ENCODE measurements at places on chromosomes 13 and 19.

DNA sequence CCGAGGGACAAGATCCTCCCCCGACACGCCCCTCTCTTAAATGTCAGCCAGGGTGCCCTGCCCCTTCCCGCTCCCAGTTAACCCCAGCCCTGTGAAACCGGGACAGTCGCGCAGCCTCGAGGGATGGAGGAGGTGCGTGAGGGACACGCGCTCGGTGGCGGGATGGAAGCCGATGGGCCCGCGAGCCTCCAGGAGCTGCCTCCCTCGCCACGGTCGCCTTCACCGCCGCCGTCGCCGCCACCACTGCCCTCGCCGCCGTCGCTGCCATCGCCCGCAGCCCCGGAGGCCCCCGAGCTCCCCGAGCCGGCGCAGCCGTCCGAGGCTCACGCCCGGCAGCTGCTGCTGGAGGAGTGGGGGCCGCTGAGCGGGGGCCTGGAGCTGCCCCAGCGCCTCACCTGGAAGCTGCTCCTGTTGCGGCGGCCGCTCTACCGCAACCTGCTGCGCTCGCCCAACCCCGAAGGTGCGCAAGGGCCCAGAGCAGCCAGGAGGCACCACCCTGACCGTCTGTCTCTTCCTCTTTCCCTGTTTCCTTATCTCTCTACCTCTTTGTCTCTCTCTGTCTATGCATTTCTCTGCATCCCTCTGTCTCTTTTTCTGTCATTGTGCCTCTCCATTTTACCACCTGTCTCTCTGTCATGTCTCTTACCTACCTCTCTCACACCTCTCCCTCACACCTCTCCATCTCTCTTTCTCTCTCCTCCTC, at the start of gene NCCRP1:
NCCRP1 (plus strand) TSS at position 105 of the 703 bp plus-strand sequence; CDS start at position 124, 19 bp downstream.
- no peak for DNase-seq

DNA sequence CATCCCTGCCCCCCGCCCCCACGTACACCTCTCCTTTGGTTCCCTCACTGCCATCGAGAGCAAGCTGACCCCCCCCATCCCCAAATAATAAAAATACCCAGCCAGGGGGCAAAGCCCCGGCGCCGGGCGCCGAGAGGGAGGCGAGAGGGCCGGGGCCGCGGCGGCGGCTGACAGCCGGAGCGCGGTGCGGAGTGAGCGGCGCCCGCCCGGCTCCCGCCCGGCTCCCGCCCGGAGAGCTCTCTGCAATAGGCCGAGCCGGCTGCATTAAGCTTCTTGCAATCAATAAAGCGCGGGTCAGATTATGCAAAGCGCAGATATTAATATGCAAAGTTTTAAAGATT, 40.9 kb downstream of the DEDD2 start:
- no peak for DNase-seq

DNA sequence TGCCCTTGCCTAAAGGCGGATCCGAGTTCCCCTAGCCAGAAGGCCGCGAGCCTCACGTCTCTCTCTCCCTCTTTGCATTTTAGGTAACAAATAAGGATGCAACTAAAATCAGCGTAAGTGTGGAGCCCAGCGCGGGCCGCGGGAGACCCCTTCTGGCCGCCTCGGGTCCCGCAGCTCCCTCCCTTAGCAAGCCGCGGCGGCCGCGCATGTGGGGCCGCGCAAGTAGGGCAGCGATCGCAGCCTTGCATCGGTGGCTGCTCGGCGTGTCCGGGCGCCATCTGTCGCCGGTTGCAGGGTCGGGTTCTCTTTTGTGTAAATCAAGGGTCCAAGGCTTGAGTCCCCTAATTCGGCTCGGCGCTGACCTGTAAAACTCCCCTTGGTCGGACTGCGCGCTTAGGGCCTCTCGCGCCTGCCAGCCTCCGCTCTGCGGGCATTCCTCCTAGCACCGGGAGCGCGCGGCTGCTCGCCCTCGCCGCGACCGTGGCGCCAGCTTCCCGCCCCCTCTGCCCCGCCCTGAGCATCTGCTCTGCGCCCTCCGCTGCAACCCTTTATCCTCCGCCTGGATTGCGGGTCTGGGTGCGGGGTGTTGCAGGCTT, 2.7 kb downstream of the VSTM2B start:
- no peak for DNase-seq

GRCh38 chr19:2081873-2082810, 14.0 kb downstream of the MOB3A start:
- DNase-seq, result no peak

- DNase-seq, result no peak
These were observed 3.7 kb downstream of the HRC start for GRCh38 chr19:49151267-49152118.

DNA sequence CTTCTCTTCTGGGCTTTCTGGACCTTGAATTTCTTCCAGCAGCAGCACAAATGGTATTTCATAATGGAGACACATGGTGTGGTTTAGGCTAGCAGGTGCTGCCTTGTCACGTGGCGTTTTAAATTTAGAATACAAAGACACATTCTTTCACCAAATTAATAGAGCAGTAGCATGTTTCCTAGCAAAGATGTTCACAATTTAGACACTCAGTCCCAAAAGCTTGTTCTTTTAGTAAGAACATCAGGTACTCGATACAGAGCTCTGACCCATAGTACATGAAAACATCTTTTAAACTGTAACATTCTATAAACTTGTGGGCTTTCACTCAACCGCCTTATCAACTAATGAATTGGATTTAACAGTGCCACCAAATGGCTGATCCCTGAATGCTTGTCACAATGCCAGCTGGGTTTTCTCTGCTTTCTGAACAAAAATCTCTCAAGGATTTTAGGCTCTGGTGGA, 290.1 kb downstream of the DCLK1 start:
- DNase-seq, result no peak

- DNase-seq, result no peak
These were observed 10.9 kb downstream of the PEG3 start for GRCh38 chr19:56829596-56829995.

DNA sequence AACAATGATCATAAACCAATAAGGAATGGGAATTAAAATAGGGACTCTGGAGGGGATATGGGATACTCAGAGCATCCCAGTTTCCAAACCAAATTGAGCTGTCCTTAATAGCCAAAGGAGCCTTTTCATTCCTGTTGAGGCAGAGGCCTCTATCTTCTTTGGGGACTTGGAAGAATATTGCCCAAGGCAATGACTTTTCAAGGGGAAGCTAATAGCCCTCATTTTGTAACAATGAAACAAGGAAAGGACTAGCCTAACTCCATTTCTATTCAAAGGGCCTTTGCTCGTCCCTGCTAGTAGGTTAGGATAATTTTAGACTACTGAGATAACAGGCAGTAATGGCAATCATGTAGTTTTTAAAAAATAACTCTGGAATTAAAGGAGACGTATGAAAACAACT, 789.8 kb upstream of the SLITRK5 start:
- DNase-seq, result no peak

- no peak for DNase-seq
These were observed 57.2 kb downstream of the AP1M1 start for GRCh38 chr19:16254851-16255408.

DNA sequence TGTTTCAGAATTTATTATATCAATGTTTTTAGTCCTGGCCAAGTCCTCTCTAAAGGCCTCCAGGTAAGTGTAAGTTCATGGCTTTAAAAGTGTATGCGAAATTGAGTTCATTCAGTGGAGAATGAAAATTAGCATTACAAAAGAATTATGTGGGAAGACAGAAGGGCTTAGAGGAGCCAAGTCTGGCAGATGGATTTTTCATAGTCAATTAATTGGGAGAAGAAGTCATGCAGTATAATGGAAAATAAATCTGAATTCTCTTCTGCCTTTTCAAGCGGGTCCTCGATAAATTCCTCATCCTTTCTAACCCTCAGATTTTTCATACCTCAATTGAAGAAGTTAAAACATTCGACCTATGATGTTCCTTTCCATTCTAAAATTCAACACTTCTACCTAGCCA, 394.2 kb downstream of the ITGBL1 start:
- no peak for DNase-seq

GRCh38 chr13:106958621-106959048, 390.7 kb upstream of the ARGLU1 start:
- no peak for DNase-seq

DNA sequence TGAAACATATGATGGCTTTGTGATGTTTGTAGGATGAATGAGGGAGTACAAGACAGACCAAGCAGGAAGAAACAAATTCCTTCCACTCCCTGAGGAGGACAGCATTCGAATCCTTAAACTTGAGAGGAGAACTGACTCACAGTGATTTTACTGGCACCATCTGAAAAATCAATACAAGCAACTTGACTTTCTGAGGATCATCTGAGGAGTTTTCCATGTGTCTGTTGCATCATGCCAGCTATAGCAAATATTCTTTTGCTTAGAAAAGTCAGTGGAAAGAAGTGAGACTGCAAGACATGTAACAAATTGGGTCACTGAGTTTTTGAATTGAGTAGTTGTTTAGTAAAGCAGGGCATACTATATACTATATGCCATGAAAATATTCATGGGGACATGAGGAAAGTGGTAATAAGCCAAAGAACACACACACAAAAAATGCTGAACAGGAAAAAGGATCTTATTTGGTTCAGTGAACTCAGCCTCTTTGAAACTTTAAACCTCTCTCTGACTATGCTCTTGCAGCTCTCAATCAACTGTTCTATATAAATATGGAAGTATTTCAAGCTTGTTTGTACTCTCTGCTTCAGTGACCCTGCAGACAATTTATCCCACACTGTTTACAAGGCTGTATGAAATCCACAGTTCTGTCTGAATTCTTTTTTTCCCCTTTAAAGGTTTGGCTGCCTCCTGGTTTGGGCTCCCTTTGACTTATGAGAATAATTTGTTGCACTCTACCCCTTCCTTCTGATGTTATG, 35.5 kb downstream of the SERTM1 start:
- DNase-seq, result no peak

DNA sequence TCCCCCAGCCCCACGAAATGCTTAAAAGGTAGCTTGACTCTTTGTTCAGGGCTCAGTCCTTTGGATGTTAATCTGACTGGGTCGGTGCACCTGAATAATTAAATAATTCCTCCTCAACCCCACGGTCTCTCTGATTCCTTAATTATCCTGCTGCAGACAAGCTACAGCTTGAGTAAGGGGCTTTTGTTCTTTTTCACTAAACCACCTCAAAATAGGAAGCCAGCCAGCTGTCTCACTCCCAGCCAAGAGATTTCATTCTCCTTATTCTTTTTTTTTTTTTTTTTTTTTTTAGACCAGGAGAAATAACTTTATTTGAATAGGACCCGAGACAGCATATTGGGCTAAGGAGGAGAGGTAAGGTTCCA, 7.9 kb upstream of the FCGBP start:
- no peak for DNase-seq

GRCh38 chr13:74206061-74206561, 71.9 kb upstream of the KLF12 start:
- peak; percentile 24 for DNase-seq

DNA sequence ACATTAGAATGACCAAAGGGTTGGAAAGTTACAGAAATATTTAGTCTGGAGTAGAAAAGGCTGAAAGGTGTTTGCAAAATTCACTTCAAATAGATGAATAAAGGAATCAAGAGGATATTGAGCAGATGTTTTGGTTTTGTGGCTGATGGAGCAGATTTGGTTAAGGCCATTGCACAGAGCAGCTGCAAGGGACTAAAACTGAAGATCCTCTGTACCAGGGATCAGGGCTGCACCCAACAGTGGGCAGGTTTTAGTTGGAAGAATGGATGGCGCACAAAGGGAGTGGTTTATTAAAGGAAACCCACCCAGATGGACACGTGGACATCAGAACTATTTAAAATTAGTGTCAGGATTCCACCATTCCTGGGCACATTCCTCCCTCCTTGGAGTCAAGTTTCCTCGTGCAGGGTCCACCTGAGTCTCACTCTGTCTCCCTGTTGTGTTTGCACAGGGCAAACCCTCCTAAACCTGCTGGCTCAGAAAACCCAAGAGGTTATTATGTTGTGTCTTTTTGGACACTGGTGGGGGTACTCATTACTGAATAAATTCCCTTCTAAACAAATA, 9.2 kb upstream of the UBAC2 start:
- DNase-seq, result no peak

GRCh38 chr13:27578121-27579030, 42.0 kb downstream of the LNX2 start:
- peak; percentile 41 for DNase-seq

- no peak for DNase-seq
These were observed 651 bp downstream of the SERPINE3 start for GRCh38 chr13:51339952-51340732.

DNA sequence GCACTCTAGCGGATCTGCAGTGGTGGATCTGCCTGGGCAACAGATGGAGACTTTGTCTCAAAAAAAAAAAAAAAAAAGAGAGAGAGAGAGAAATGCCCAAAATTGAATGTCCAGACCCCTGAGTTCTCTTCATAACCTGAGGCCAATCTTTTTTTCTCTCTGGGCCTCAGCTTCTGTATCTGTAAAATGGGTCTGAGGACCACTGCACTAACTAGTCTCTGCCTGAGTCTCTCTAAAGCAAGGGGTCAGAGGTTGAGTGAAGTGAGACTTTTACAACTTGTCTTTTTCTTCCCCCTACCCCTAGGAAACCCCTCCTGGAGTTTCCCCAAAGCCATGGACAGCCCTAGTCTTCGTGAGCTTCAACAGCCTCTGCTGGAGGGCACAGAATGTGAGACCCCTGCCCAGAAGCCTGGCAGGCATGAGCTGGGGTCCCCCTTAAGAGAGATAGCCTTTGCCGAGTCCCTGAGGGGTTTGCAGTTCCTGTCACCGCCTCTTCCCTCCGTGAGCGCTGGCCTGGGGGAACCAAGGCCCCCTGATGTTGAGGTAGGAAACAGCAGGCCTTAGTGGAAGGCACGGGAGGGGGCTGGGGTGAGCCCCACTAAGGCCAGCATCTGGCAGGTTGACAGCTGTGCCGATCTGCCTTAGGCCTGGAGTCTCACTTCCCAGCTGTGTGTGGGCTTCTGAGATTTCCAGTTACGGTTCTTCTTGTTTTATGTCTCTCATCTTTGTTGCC, 1.8 kb downstream of the TMEM91 start:
- no peak for DNase-seq

DNA sequence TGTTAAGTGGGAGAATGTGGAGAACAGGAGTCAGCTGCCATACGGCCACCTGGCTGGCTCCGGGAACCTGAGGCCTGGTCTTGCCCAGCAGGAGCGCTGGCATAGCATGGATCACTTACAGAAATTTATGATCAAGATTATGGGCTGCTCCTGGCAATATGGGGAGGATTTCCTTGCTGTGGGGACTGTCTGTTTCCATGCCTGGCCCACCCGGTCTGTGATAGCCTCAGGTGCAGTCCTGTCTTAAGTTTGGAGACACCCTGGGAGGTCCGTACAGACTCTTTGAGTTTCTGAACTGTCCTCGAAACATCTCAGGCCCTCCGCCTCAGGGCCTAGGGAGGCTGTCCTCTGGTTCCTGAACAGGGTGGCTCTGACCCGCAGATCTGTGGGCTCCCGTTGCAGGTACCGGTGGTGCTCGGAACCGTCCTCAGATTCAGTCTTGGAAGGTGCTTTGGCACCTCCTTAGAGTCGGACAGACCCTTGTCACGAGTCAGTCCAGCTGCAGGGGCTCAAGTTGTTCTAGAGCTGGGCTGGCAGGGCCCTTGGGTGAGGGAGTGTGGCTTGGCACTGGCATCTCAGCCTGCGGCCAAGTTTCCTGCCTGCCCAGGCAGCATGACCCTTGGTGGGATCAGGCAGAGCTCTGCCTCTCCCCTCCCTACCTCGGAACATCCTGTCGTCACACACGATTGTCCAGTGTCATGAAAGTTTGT, 4.9 kb downstream of the TFDP1 start:
- no peak for DNase-seq

Data from brain pericyte (primary cell).